Activated CD8-positive, alpha-beta memory T cell treated with anti-CD3 and anti-CD28 coated beads for 1 hour (primary cell): ENCODE measurements at places on chromosomes 7 and 10.
A peak's percentile ranks its signal among the peaks of the same experiment; 100 is the strongest.

GRCh38 chr7:101553771-101554445 is 75.2 kb downstream of the MYL10 start:
- DNase-seq: no peak

DNA sequence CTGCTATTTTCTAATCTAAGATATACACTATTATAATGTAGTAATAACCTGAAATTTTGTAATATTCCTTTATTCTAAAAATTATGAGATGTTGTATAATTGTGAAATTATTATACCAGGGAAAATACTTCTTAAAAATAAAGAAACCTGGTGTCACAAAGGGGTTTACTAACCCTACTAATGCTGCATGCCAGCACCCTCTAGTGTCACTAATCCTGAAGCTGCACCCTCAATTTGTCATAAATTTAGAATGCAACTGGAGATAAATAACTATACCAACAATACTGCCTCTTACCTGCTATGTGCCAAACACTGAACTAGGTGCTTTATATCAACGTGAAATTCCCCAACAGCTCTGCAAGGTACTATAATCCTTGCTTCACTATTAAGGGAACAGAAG is 30.8 kb downstream of the TM9SF3 start:
- DNase-seq: no peak

DNA sequence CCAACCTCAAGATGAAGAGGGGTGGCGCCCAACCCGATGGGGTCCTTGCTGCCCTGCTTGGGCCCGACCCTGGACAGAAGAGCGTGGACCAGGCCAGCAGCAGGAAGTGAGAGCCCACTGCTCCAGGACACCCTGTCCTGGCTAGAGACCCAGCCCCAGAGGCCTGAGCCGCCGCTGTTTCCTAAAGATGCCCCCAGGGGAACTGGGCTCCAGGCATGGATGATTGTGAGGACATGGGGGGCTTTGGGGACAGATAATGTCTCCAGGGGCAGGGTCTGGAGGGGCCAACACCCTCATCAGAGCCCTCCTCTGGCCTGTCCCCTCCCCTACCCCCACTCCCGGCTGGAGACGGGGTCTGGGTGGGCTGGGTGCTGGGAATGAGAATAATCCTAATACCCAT is 71.7 kb downstream of the MYL10 start:
- no peak for DNase-seq

DNA sequence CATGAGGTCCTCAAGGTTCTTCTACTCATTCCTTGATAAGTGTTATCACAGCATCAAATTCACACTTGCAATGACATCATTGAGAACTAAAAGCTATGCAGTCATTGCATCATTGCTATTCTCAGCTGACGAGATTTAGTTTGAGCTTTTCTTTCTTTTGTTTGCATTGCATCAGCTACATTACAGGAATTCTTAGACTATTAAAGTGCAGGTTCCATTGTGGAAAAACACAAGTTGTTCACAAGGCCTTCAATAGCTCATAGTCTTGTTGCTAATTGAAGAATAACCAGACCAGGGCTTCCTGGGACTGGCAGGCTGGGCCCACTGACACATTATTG is 139.3 kb downstream of the CXCL12 start:
- DNase-seq: no peak

GRCh38 chr7:3102159-3102558 is 58.5 kb upstream of the CARD11 start:
- no peak for DNase-seq

DNA sequence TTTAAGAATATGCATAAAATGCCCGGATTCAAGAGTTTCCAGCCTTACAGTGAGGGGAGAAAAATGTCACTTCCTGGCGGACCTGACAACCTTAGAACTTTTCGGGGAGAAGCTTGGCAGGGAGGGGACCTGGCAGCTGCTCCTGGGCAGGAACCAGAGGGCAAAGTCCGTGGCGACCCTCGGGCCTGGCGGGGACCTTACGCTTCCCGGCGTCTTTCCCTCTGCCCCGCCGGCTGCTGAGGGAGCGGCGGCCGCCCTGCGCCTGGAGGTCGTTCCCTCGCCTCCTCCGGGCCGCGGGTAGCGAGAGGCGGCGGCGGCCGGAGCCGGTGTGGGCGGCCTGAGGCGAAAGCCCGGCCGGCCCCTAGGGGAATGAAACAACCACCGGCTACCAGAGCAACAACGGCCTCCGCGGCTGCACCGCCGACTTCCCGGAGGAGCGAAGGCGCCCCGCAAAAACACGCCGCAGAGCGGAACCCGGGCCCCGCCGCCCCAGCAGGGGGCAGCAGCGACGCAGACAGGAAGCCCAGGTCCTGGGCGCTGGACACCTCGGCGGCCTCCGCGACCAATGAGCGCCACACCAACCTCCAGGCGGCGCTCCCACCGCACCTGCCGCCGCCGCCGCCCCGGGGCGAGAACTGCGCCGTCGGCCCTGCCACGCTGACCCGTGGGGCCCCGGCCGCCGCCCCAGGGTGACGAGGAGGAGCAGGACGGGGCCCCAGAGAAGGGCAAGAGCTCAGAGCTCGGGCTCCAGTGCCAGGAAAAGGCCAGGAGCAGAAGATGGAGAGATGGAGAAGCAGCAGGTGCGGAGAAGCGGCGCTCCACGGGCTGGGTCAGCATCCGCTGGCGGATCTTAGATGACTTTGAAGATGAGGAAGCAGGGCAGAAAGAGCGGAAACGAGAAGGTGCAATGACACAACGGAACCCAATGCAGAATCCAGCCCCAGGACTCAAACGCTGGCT is 10.5 kb upstream of the ACSM6 start:
- peak; percentile 1 for DNase-seq

DNA sequence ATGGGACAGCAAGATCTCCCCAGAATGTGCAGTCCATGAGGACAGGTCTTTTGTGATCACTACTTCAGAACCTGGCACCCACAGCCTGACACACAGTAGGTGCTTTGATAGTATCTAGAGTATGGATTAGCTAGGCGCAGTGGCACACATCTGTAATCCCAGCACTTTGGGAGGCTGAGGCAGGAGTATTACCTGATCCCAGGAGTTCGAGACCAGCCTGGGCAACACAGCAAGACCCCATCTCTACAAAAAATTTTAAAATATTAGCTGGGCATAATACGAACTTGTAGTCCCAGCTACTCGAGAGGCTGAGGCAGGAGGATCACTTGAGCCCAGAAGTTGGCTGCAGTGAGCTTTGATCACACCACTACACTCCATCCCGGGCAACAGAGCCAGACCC is 22.3 kb upstream of the ARPC1B start:
- DNase-seq: no peak

GRCh38 chr7:155796381-155797261 is 15.6 kb downstream of the SHH start:
- peak; percentile 57 for DNase-seq

DNA sequence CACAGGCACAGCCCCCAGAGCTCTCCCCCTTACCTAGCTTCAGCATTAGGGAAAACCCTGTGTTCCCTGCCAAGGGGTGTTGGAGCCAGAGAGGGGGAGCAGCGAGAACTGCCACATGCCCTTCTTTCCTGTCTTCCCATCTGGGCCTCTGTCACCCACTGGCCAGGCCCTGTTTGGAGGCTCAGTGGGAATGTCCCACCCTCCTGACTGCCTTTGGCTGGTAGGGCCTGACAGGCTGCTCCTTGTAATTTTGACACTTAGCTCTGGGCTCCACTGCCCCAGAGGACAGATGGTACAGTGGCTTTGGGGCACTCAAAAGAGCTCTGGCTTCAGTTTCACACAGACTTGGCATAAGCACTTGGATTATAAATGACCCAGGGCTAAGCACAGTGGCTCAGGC is 50.6 kb downstream of the GRID2IP start:
- no peak for DNase-seq

- no peak for DNase-seq
These were observed 448 bp upstream of the GOLGA7B start for GRCh38 chr10:97849103-97849686.

GRCh38 chr10:47402641-47403301 is 18.7 kb upstream of the ZNF488 start:
- DNase-seq: no peak

DNA sequence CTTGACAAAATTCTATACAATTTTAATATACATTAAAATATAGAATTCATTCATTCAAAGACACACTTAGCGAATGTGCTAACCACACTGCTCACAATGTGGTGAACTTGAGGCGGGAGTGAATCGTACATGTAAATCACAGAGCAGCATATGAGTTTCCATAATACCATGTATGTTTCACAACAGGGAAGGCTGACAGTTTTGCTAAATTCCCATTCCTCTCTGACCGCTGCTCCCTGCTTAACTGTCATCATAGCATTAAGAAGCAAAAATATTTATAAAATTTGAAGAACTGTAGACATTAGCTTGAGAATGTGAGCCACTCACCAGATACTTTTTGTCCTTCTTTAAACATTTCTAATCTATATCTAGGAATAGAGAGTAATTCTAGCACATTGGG is 763.3 kb downstream of the MAGI2 start:
- no peak for DNase-seq

GRCh38 chr10:65753532-65753931 is 1172.3 kb upstream of the LRRTM3 start:
- DNase-seq: no peak

- no peak for DNase-seq
These were observed 35.4 kb downstream of the KIAA1549 start for GRCh38 chr7:138945821-138946220.

DNA sequence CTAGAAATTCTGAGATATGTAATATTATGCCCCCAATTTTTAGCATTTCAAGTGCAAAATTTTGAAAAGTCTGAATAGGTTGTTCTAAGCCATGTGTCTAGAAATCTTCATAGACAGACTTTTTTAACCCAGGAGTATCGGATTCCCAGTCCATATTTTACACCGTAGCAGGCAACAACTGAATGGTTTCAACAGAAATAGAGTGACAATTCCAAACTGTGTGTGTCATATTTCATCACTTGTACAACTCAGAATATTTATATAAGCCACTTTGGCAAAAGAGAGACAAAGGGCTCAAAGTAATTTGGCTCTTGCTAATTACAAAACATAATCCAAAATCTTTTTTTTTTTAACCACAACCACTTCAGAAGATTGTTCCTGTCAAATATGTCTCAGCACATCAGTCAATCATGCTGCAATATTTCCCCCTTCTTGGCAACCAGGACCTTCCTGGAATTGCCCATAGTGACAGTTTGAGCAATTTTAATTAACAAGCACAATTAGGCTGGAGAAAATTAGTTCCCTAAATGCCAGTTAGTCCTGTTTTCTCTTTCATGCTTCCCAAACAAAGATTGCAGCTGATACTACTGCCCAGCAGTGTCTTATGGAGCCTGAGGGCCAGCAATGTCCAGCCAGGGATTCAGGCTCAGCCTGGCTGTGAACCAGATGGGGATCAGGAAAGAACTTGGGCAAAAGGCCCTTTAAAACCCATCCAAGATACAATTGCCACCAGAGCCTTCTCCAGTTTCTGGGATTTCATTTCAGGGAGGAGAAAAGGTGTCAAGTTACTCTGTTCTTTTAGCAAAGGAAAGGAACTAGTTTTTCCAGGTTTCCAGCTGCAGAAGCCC is 533.3 kb upstream of the GHITM start:
- no peak for DNase-seq

- no peak for DNase-seq
These were observed 37.4 kb downstream of the RGS10 start for GRCh38 chr10:119505131-119505551.
